ENCODE measurements at places on chromosomes 11 and 22.

DNA sequence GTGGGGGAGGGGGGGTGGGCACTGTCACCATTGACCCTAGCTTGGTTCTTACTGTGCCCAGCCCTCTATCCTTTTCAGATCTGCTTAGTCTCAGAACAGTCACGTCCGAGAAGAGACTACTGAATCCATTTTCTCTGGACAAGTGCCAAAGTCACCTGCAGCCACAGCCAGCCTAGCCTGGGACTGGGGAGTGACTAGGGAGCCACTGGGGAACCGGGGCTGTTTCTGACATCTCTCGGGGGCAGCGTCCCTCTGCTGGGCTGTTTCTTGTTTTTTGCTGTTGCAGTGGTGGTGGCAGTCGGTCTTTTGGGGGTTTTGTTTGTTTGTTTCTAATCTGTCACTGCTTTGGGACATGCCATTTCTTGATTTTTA lies 8.7 kb downstream of the SLC37A2 start:
- DNase-seq = no peak

DNA sequence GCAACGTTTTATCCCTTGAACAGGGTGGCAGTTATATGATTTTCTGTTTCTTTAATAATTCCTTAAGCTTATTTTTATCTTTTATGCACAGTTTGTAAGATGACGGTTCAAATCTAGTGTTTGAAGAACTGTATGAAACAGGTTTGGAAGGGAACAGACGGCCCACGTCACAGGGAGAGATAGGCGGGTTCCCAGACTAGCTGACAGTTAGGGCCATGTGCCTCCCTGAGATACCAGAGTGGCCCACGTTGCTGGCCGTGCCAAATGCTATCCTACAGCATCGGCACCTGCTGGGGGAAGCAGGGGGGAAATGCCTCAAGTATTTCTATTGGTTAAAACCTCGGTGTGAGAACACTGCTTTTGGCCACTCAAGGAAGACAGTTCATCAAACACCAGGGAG lies 50.2 kb upstream of the BID start:
- DNase-seq = no peak

- DNase-seq = no peak
Measured at GRCh38 chr11:84800755-84801346, 826.3 kb downstream of the DLG2 start.

GRCh38 chr11:26227301-26227746 lies 104.6 kb upstream of the ANO3 start:
- DNase-seq = no peak

GRCh38 chr11:113985906-113986305 lies 11.0 kb downstream of the HTR3A start:
- no peak for DNase-seq

GRCh38 chr22:19037282-19038163 lies 84.7 kb downstream of the DGCR2 start:
- no peak for DNase-seq

DNA sequence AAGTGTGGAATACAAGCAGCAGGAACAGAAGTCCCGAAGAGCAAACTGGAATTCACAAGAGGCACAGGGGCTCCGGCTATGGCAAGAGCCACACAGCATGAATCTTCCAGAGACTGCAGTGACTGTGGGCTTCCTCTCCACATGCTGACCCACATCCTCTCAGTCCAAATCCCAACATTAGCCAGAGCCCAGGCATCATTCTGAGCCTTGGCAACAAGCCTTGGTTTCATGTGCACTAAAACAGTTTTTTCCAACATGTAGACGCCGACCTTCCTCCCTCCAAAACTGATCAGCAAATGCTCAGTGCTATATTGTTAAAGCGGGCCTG lies 91.7 kb upstream of the CSNK2A3 start:
- DNase-seq = no peak

DNA sequence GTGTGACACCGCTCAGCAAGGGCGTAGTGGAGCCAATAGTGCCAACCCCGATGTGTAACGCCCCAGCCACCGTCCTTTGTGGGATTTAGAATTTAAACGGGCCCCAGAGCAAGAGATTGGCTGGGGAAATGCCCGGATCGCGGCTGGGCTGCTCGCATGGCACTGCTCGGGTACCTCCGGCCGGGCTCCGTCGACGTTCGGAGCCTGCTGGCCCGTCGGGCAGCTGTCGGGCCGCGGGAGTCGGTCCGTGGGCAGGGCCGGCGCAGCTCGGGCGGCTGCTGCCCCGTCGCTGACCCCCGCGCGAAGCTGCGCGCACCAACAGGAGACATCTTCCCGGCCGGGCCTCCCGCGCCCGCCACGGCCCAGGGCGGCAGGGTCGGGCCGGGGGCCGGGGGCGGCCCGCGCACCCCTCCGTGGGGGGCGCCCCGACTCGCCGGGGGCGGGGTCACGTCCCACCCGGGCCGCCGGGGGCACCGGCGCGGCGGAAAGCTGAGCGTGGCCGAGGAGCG lies 1.3 kb upstream of the KDM2A start:
- peak; percentile 22 for DNase-seq

DNA sequence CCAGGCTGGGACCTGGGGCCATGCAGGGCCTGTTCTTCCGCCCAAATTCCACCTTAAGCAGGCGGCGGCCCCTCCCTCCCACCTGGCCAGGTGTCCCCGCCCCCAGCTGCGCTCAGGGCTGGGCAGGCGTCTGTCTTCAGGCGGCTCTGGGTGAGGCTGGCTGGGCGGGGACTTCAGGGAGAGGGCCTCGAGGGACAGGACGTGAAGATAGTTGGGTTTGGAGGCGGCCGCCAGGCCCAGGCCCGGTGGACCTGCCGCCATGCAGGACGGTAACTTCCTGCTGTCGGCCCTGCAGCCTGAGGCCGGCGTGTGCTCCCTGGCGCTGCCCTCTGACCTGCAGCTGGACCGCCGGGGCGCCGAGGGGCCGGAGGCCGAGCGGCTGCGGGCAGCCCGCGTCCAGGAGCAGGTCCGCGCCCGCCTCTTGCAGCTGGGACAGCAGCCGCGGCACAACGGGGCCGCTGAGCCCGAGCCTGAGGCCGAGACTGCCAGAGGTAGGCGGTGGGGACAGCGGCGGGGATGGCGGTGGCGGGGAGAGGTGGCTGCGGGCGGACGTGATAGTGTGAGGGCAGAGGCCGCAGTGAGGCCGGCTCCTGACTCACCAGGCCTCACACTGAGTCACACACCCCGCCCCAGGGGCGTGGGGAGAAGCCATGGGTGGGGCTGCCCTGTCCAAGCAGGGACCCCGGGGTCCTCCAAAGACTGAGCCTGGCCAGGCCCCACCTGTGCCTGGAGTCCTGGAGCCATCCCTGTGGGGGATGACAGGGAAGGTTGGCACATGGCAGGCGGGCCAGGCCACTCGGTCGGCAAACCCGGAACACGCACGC lies at the start of gene PKP3:
PKP3 (plus strand) TSS at position 176 of the 824 bp plus-strand sequence; CDS start at position 260, 84 bp downstream.
- no peak for DNase-seq

- DNase-seq = no peak
Measured at GRCh38 chr11:70067591-70068341, 10.4 kb upstream of the ANO1 start.

GRCh38 chr22:50058906-50059880 lies 1.1 kb upstream of the TTLL8 start:
- DNase-seq = no peak

DNA sequence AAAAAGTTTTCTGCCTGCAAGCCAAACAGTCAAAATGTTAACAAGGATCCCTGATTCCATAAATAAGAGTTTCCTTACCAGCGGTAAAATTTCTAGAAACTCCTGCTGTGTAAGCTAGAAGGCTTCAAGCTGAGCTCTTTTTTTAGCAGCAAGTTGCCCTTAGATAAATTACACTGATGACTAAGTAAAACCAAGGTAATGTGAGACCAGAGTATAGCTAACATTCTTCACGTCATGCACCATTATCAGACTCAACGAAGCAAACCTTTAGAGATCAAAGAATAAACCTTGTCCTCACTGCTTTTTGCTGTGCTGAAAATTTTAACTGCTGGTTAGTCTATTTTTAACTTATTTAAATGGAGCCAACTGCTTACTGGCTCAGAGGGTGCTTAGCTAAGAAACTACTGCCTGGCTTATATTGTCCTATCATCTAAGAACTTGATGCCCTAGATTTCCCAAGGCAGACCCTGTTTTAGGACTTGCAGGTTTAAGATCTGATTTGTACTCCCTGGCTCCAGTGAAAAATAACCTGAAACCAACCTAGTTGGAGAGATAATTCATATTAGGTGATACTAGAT lies 900.7 kb downstream of the JRKL start:
- DNase-seq = no peak

- no peak for DNase-seq
Measured at GRCh38 chr11:10072142-10072541, 221.9 kb downstream of the SBF2 start.

DNA sequence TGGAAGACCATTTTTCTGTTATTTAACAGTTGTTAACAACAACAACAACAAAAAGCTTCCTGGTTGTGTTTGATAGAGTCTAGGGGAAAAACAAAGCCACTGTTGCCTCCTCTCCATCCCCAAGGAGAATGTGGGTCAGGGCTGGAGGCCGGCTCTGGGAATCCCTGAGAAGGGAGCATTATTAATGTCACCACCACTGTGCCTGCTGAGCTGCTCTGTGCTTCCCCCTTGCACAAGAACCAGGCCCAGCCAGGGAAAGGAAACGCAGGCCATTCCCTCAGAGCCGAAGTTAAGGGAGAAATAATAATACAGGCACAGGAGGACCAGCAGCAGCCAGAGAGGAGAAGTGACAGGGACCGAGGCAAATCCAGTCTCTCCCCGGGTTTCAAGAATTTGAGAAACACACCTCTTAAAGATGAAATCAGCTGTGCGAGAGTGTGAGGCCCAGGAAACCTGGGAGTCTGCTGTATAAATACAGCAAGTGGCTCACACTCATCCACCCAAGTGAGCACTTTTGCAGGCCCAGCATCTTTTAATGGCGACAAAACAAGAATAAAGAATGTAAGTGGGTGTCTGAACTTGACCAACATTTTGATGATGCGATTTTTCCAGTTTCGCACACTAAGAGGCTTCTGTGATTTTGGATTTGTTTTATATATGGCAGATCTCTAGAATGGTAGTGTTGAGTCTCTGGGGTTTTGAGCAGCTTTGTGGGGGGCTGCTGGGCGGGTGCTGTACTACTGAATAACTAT lies 539.2 kb downstream of the NTM start:
- no peak for DNase-seq

- DNase-seq = no peak
Measured at GRCh38 chr11:77212314-77213007, 84.4 kb downstream of the MYO7A start.

DNA sequence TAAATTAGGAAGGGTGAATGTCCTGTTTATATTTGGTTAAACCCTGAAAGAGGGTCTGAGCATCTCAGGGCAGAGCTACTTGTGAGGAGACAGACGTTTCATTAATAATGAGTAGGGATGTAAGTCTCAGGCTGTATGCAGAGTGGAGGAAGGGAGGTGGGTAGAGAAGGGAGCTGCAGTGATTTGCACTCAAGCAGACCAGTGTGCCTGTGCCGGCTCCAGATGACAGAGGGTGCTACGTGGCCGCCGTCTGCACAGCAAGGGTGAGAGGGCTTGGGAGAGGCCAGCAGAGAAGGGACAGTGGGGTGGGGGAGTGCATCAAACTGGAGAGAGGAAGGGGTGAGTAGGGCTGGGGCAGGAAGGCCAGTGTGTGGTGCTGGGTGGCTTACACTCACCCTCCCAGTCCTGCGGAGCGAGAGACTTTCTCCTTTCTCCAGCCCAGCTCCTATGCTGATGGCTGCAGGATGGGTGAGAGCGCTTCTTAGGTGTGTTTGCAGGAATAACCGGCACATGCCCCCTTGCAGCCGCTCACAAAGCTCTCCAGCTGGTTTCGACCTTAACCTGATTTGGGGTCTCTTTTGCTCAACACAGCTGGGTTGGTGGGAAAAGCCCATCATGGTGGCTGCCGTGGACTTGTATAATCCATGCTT lies 130.6 kb downstream of the ST3GAL4 start:
- DNase-seq = no peak

GRCh38 chr11:90250970-90251369 lies 28.1 kb upstream of the CHORDC1 start:
- no peak for DNase-seq

GRCh38 chr11:93024369-93024768 lies 54.9 kb downstream of the MTNR1B start:
- DNase-seq = no peak

DNA sequence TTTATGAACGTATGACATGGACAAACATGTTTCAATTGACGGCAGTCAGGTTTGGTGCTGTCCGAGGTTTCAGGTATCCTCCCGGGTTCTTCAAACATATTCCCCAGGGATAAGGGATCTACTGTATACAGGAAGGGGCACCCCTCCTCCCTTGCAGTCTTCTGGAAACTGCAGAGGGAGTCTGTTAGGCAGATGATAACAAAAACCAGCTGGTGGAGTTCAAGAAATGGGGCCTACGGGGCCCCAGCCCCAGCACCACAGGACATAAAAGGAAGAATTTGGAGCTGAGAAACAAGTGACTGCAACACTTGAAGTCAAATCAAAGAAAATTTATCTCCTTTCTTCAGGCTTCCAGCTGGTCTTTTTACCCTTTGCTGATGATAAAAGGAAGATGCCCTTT lies 32.1 kb downstream of the SNU13 start:
- no peak for DNase-seq

DNA sequence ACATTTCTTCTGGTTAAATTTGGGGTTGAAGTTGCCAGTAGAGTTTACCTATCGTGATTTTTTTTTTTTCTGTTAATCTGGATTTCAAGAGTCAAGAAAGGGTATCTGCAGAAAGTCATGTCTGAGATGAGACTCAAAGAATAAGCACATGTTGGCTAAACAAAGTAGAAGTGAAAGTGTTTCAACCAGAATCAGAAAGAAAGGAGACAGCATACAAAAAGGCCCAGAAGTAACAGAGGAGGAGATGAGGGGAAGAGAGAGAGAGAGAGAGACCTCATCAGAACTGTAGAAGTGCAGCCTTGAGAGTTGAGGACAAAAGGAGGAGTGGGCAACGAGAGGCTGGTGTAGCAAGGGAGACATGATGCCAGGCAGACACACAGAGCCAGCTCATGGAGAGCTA lies 54.9 kb downstream of the SVIP start:
- no peak for DNase-seq

DNA sequence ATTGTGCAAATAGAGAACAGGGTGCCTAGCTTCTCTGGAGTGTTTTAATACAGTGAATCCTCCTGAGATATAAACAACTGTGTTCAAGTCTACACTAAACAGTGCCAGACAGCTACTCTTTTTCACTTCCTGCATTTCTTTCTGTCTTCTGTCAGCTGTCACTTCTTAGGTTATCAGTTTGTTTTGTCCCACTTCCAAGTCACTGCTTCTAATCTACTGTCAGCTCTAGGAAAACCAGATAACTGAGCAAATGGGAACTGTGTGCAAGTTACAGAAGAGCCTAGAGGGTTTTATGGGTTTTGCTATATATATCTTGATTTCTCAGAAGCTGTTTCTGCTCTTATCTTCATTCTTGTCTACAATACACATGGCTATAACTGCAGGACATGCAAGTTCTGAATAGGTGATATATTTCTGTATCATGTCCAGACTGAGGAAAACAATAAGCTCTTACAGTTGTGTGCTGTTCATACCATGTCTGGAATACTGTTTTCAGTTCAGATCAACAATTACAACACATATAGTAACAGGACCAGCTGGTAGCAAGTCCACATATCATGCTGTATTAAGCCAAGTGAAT lies 5.8 kb downstream of the PITPNB start:
- DNase-seq = no peak

DNA sequence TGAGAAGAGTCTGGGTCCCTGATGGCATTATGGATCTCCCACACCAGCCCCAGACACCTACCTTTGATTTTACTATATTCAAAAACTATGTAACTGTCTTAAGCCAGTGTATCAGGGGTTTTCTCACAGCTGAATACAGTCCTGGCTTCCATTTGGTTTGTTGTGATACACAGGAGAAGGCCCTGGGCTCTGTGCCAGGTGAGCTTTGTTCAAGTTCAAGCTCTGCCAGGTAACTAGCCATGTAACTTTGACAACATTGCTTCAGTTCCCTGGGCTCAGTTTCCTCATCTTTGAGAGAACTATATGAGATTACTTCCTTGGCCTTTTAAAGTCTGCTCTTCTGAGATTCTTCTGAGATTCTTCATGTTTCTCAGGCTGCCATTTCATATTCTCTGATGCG lies 327.5 kb upstream of the TENM4 start:
- DNase-seq = no peak

Data from activated T-cell treated with anti-CD3 and anti-CD28 coated beads for 24 hours (primary cell).